GM23338 (cell line): ENCODE measurements at places on chromosomes 7 and 10. TPM values are rescaled to one million over a fixed set of nuclear protein-coding genes. Genes with fewer than 3 reads are reported as not detected.

DNA sequence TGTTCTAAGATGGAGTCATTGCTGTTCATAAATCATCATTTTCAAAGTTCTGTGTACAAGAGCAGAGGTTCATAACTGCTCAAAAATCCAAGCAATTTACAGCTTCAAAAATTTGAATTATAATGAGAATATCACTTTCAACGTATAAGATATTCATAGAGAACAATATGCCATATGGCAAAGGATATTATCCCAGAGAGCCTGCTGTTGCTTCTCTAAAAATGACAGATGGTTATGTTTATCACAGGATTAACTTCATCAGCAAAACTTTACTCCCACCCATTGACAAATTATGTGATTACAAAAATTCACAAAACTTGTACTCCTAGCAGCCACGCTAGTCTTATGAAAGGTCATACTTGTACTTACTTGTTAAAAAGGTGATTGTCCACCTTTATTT lies 105.1 kb downstream of the PIP4K2A start:
- H3K4me1 ChIP-seq, result peaks cover 17% of the 10 kb centered on the region
- H3K27me3 ChIP-seq, result no peaks in the 10 kb centered on the region
- no peaks in the 10 kb centered on the region for H3K36me3 ChIP-seq

DNA sequence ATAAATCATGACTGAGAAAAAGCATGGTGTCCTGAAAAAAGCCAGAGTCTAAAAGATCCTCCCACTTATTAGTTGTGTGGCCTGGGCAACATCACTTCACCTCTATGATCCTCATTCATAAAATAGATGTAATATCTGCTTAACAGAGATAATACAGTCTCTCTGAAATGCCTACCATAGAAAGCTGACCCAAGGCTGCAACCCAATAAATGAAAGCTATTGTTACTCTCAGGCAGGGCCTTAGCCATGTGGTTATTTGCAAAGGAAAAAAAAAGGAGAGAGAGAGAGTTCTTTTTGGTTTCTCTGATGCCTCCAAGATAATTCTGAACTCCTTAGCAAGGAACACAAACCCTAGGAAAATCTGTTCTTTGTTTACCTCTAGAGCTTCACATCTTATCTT lies 7.9 kb downstream of the FAM13C start:
- H3K36me3 ChIP-seq, result no peaks in the 10 kb centered on the region
- H3K4me3 ChIP-seq, result no peak overlapping the region
- no peaks in the 10 kb centered on the region for H3K4me1 ChIP-seq
- no peak for DNase-seq
- H3K27me3 ChIP-seq, result no peaks in the 10 kb centered on the region
- H3K27ac ChIP-seq, result no peak overlapping the region

NYAP1 gene
- total RNA-seq, result 2.3 and 4.9 TPM in 2 replicates

DNA sequence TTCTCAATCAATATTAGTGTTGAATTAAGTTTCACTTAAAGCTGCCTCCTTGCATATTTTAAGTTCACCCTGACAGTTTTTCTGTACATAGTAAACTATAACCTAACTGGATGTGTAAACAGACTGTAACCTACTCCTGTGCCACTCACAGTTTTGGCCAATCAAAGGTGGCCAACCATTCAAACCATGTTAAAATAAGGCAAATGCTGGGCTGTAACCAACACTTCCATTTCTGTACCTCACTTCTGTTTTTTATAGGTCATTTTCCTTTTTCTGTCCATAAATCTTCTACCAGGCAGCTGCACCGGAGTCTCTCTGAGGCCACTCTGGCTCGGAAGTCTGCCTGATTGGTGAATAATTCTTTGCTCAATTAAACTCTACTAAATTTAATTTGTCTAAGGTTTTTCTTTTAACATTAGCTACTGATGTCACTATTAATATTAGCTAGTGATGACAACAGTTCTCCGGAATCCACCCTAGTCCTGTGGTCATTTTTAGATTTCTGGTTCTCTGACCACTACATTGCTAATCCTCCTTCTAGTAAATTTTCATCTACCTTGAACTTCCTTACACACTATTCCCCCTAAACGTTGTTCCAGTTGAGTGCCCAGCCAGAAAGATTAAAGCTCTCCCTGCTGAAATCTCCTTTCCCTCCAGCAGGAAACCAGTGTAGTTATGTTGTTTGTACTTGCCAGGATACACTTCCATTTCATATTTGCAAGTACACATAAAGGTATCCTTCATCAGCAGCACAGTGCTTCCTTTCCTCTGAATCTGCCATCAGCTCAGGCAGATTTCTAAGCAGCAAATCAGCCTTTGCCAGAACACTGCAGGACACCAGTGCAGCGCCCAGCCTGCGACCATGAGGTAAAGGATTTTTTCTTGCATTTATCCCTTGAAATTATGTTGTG lies 18.6 kb upstream of the IFIT2 start:
- no peak overlapping the region for H3K27ac ChIP-seq
- H3K4me1 ChIP-seq, result peaks cover 11% of the 10 kb centered on the region; the same call in 1 of the 2 replicates
- DNase-seq, result no peak
- H3K27me3 ChIP-seq, result no peaks in the 10 kb centered on the region
- H3K4me3 ChIP-seq, result no peak overlapping the region
- no peaks in the 10 kb centered on the region for H3K36me3 ChIP-seq

NKX1-2 gene
- 37.0 and 39.4 TPM in 2 replicates for total RNA-seq

DDC gene
- total RNA-seq, result not detected in 2 replicates

DNA sequence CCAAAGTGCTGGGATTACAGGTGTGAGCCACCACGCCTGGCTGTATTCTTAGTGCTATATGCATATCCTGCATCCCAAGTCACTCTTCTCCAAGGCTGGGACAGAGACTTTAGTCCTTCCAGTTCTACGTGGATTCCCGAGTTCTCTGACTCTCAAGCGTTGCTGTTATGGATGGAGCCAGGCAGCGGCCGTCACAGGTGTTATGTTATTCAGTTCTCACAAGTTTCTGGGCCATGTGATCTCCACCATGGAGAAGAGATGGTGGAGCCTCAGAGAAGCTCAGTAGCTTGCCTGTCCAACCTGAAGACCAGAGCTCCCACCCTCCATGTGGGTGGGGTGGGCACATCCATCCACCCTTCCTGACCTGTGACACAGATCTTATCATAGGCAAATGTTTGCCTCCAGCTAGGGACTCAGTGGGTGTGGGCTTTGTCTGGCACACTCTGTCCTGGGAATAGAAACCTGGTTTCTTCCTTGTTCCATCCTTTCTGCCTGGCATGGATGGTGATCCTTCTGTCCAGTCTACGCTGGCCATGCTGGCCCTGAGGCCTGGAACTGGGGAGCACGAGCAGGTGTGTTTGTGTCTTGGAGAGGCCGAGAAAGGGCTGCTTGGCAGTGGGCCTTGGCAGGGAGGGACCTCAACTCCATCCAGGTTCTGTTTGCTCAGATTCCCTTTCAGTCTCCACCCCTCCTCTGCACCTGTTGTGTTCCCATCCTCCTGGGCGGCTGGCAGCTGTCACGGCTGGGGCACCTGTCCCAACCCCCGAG lies 55.3 kb downstream of the NEURL1 start:
- no peaks in the 10 kb centered on the region for H3K4me1 ChIP-seq
- H3K36me3 ChIP-seq, result no peaks in the 10 kb centered on the region
- no peak for DNase-seq
- H3K27ac ChIP-seq, result no peak overlapping the region

PTN gene
- 18.5 and 20.1 TPM in 2 replicates for total RNA-seq

DNA sequence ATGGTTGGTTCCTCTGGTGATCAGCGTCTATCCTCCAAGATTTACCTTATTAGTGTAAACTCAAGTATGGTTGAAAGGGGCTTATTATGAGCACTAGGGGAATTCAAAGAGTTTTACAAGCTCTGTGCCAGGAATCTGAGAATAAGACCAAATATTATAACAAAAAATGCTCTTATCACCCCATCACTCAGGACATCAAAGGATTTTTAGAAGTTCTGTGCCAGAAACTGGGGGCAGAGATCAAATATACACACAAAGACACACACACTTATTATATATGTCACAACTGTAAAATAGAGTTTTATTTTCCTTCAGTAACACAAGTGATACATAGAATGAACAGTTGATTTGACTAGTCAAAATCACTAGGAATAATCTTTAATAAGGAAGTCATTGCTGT lies 89.3 kb downstream of the MLLT10 start:
- H3K27ac ChIP-seq, result no peak overlapping the region
- no peak overlapping the region for H3K4me3 ChIP-seq
- no peak for DNase-seq
- no peaks in the 10 kb centered on the region for H3K27me3 ChIP-seq
- H3K36me3 ChIP-seq, result 0 out of 2 replicates have a peak, but pooled peaks cover 7% of the 10 kb centered on the region

PIK3CG gene
- not detected in 2 replicates for total RNA-seq

ANXA8L1 gene
- total RNA-seq, result not detected in 2 replicates
